ENCODE measurements at places on chromosomes 2 and 18. TPM values are rescaled to one million over a fixed set of nuclear protein-coding genes. Genes with fewer than 3 reads are reported as not detected.

CHRNA1 gene
- 0.13 TPM for total RNA-seq

IL37 gene
- not detected for total RNA-seq

MOCOS gene
- total RNA-seq, result 2.9 TPM

RGPD6 gene
- 33.9 TPM for total RNA-seq

SFTPB gene
- not detected for total RNA-seq

CNTNAP5 gene
- not detected for total RNA-seq

ASTL gene
- not detected for total RNA-seq

GALR1 gene
- total RNA-seq, result not detected

FAM117B gene
- 1.5 TPM for total RNA-seq

DAPL1 gene
- not detected for total RNA-seq

HOXD8 gene
- 0.06 TPM for total RNA-seq

DTNA gene
- 14.7 TPM for total RNA-seq

NR4A2 gene
- total RNA-seq, result 9.4 TPM

LHCGR gene
- not detected for total RNA-seq

SLC35F5 gene
- 204 TPM for total RNA-seq

HAAO gene
- 0.53 TPM for total RNA-seq

SLC39A6 gene
- 101 TPM for total RNA-seq

ALPP gene
- not detected for total RNA-seq

SERPINB13 gene
- total RNA-seq, result not detected

TSGA10 gene
- 2.8 TPM for total RNA-seq

SLC8A1 gene
- 31.2 TPM for total RNA-seq

CABLES1 gene
- total RNA-seq, result 19.0 TPM

Data from aortic smooth muscle cell (primary cell).